ENCODE measurements at places on chromosomes 12 and 14.

DNA sequence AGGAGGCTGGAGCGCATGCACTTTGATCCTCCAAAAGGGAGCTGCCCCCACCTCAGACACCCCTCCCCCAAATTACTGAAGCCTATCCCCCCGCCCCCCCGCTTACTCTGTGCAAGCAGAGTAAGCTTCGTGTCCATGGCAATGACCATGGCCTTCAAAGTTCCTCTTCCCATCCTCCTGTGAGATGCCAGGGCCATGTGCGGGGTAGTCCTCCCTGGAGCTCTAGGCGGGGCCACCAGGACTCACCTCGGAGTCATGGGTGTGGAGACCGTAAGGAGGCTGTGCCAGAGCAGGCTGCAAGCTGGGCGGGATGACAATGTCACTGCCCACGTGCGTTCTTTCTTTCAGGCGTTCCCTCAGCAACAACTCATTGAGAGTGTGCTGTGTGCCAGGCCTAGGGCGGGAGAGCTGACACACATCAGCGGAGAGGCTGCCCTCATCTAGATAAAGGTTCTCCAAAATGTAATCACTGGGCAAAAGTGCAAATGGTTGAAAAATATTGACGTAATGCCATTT, 66.8 kb downstream of the C14orf132 start:
- DNase-seq: no peak

GRCh38 chr14:39028620-39029019, 74.4 kb downstream of the SEC23A start:
- no peak for DNase-seq

- peak; percentile 58 for DNase-seq
Measured at GRCh38 chr12:6647083-6647604, at the start of gene ACRBP. ACRBP (minus strand) TSS chr12:6647432; CDS start chr12:6647366, 66 bp downstream.

- DNase-seq: peak; percentile 59
Measured at GRCh38 chr12:26125400-26126339, 833 bp upstream of the BHLHE41 start.

DNA sequence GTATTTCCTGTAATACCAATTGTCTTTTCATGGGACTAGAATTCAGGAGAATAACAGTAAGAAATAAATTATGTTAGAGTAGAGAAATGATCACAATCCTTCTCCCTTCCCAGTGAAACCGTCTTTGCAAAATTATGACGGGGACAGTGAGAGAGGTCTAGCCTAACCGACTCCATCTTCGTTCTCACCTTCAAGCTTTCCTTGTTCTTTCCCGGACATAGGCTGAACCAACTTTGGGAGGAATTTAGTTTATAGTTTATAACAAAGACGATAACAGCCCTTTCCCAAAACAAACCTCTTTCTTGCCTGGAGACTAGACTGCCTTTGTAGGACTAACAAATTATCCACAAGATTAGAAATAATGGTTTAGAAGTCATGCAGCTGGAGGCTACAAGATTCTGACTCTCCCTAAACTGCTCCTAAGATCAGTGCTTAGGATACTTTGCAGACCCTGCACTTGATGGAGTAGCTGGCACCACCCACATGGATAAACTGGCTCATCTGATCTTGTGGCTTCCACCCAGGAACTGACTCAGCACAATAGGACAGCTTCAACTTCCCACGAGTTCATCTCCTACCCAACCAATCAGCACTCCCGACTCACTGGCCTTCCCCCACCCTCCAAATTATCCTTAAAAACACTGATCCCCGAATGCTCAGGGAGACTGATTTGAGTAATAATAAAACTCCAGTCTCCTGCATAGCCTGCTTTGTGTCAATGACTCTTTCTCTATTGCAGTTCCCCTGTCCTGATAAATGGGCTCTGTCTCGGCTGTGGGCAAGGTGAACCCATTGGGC, 521.2 kb upstream of the TBX3 start:
- no peak for DNase-seq

DNA sequence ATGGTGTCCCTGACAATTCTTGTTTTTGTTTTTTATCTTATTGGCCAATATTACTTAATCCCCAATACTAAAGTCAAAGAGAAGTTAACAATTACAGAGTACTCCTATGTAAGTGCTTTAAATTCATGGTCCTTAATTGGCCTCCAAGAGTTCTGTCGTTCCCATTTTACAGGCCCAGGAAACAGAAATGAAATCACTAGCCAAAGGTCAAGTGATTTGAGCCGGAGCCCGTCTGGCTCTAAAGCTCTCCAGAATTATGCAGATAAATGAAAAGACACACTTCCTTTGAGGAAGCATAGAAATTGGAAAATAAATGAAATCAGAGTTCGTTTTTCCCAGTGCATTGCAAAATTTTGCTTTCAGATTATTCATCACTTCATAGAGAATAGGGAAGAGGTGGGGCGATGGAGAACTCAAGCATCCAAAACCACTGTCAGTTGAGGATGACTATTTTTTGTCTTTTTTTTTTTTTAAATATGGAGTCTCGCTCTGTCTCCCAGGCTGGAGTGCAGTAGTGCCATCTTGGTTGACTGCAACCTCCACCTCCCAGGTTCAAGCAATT, 78.5 kb downstream of the MAP1LC3B2 start:
- DNase-seq: no peak

DNA sequence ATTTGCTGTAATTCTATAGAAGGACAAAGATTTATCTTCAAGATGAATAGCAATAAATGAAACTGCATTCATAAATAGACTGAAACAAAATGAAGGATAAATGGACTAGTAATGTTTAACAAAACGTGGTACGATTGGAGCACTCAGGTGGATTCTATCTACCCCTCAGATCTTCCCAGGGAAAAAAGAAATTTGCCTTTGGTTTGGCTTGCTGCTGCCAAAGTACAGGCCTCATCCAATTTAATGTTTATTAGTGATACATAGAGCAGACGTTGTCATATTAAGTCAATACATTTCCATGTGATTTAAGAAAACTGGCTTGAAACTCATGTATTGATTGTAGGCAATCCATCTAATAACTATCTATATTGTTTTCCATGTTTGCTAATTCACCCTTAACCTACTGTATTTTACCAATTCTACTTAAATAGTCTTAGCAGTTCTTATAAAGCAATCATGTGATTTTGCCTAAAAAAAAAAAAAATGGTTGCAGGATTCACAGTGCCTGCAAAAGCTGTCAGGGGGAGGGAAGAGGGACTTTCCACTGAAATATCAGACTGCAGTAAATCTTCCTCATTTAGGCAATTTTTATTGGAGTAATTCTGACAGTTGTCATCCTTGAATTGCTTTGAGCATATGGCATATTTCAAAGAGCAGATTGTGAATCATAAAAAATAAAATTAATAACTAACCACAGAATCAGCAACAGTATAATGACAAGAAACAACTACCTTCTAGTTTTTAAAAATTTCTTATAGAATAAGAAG, 242.2 kb upstream of the NPAS3 start:
- DNase-seq: no peak

Data from stimulated activated naive B cell treated with anti-CD40 and anti-IgM and Interleukin-4, amounts not matched to agents 10 μg/mL and 1 μg/mL and 100 μg/mL, for 72 hours (primary cell).